CD8-positive, alpha-beta memory T cell (primary cell): ENCODE measurements at places on chromosomes 16 and 17. TPM values are rescaled to one million over a fixed set of nuclear protein-coding genes. Genes with fewer than 3 reads are reported as not detected.

DNA sequence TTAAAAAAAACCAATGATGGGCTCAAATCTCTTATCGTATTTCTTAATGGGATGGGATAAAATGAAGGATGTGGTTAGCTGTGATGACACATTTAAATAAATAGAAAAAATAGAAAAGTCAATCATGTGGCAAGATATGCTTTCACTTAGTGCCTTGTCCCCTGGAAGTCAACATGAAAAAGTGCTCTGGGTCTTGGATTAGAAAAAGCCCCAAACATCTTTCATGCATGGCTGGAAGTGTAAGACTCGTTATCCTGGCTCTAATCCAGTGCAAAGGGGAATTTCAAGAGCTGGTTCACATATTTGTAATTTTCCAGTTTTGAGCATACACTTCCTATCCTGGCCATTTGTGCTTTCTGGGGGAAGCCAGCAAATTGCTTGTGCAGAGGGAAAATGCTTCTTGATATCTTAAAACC, 160.9 kb downstream of the MAP2K6 start:
- no peak for DNase-seq
- H3K27ac ChIP-seq = no peak overlapping the region
- H3K4me3 ChIP-seq = no peak overlapping the region
- no peaks in the 10 kb centered on the region for H3K4me1 ChIP-seq

The ZG16 gene
- total RNA-seq = not detected

The DOC2A gene
- 0.42 TPM for total RNA-seq

- no peak overlapping the region for H3K27ac ChIP-seq
- H3K4me3 ChIP-seq = no peak overlapping the region
- H3K27me3 ChIP-seq = no peaks in the 10 kb centered on the region
- no peaks in the 10 kb centered on the region for H3K36me3 ChIP-seq
- DNase-seq = no peak
- H3K4me1 ChIP-seq = no peaks in the 10 kb centered on the region
Measured at GRCh38 chr17:17703140-17703919, 22.1 kb downstream of the RAI1 start.
